ENCODE measurements at places on chromosomes 2 and 18.

DNA sequence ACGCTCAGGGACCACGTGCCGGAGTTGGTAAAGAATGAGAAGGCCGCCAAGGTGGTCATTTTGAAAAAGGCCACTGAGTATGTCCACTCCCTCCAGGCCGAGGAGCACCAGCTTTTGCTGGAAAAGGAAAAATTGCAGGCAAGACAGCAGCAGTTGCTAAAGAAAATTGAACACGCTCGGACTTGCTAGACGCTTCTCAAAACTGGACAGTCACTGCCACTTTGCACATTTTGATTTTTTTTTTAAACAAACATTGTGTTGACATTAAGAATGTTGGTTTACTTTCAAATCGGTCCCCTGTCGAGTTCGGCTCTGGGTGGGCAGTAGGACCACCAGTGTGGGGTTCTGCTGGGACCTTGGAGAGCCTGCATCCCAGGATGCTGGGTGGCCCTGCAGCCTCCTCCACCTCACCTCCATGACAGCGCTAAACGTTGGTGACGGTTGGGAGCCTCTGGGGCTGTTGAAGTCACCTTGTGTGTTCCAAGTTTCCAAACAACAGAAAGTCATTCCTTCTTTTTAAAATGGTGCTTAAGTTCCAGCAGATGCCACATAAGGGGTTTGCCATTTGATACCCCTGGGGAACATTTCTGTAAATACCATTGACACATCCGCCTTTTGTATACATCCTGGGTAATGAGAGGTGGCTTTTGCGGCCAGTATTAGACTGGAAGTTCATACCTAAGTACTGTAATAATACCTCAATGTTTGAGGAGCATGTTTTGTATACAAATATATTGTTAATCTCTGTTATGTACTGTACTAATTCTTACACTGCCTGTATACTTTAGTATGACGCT is 5.8 kb downstream of the MYCN start:
- no peak for DNase-seq

GRCh38 chr18:21163647-21164547 is 52.3 kb upstream of the ROCK1 start:
- no peak for DNase-seq

DNA sequence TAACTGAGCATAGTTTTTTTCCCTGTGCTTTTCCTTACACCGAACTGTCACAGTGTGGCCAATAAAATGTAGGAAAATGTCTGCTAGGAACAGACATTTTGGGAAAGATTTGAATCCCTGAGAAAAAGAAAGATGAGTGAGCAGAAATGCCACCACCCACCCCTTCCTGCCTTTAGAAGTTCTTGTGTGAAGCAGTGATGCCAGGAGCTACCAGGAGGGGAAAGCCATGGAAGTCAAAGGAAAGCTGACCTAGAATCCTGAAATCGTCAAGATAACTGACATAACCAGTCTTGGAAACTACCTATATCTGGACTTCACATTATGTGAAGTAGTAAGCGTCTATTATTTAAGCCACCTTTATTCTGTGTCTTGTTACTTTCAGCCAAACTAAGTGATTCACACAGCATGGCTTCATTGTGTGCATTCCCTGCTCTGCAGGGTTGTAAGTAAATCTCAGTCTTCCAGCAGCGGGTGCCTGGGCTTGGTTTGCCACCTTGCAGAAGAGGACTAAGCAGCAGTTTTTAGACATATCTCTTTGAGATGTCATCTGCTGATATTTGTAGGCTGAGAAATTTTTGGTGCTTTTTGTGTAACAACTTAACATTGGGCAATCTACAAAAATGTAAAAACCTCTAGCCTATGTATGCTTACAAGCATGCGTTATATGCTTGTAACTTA is 11.2 kb upstream of the SPRED2 start:
- no peak for DNase-seq

GRCh38 chr2:191643429-191643828 is 34.5 kb upstream of the NABP1 start:
- no peak for DNase-seq

- DNase-seq = no peak
Observed at GRCh38 chr18:13112982-13113381, 105.6 kb upstream of the LDLRAD4 start.

DNA sequence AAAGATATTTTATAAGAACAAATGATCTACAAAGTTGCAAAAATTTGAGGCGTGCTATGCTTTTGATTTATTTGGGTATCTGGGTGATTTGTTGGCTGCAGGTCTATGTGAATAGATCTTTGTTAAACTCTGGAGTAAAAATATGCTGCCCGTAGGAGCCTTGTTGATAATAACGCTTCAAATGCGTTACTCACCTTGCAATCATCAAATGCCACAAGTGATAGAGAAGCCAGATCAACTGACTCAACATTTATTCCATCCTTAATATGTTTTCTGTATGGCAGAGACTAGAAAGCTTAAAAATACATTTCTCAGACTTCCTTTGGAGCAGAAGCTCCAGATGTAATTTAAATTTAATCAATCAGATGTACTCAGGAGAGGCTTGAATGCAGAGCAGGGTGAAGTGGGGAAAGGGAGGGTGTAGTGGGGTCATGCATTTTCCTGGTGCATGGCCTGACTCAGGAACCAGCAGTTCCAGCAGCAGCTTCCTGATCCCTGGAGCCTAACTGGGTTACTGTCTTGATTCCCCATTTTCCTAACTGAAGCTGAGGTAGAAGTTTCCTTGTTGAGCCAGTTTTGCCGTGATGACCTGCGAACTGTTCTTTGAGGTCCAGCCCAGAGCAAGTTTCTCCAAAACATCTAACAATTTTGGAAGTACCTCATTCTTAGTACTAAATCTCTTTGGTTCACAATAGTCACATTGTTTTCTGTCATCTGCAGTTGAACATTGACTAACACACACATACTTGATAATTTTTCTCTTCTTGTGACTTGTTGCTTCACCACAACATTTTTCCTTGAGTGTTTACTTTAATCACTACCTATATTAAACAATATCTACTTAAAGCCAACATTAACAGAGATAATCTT is 284.7 kb upstream of the CWC22 start:
- no peak for DNase-seq

Measured in GM13977 (cell line).